Central memory CD4-positive, alpha-beta T cell (primary cell): ENCODE measurements at places on chromosomes 7 and 10.
A peak's percentile ranks its signal among the peaks of the same experiment; 100 is the strongest.

GRCh38 chr7:107994421-107995030, 8.4 kb downstream of the LAMB1 start:
- no peak for DNase-seq

DNA sequence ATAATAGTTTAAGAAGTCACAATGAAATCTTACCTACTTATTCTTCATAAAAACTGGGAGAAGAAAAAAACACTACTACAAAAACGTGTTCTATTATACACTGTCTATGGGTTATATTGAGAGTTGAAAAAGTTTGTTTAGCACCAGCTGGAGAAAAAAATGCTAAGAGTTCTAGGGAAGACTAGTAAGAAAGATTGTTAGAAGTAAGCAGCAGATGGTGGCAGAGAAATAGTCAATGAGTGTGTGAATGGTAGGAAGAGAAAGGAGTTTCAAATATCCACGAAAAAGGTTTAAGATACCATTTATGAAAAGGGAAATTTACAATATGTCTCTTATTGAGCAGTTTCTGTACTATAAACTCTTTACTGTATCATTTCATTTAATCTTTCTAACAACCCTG, 124.7 kb downstream of the NRBF2 start:
- no peak for DNase-seq

GRCh38 chr7:135911099-135911498, 66.1 kb downstream of the MTPN start:
- DNase-seq = no peak

DNA sequence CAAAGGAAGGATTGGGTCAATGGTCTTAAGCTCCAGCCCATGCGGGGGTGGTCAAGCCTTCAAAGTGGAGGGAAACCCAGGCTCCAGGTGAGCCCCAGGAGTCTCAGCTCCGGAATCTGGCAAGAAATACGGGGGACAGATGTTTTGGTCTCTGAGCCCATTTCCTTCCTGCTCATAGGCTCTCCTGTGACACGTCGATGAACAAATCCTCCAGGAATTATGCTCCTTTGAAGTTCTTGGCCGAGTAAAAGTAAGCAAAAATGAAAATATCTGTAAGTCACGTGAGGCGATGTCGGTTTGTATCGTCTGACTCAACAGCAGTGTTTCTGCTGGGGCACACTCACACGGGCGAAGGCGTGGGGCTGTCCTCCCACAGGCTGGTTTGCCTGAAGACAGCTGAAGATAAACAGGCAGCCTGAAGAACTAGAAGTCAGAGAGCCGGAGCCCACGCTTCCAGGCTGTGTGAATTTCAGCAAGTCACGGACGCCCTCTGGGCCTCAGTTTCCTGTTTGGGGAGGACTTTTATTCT, 52.6 kb upstream of the SMNDC1 start:
- peak; percentile 38 for DNase-seq

DNA sequence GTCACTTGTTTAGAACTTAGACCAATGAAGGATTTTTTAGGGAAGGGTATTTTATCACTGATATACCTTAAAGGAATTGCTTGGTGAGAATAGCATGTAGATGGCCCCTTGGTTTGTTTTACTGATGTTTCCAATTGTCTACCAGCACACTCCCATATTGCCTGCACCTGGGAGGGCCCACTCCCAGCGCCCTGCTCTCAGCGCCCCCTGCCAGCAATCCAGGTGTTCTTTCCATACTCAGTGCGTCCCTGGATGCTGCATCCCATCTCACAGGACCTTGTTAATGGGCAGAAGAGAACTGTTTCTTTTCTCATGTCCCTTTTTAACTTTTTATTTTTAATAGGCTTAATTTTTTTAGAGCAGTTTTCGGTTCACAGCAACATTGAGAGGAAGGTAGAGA, 24.1 kb upstream of the SFRP5 start:
- DNase-seq = no peak

DNA sequence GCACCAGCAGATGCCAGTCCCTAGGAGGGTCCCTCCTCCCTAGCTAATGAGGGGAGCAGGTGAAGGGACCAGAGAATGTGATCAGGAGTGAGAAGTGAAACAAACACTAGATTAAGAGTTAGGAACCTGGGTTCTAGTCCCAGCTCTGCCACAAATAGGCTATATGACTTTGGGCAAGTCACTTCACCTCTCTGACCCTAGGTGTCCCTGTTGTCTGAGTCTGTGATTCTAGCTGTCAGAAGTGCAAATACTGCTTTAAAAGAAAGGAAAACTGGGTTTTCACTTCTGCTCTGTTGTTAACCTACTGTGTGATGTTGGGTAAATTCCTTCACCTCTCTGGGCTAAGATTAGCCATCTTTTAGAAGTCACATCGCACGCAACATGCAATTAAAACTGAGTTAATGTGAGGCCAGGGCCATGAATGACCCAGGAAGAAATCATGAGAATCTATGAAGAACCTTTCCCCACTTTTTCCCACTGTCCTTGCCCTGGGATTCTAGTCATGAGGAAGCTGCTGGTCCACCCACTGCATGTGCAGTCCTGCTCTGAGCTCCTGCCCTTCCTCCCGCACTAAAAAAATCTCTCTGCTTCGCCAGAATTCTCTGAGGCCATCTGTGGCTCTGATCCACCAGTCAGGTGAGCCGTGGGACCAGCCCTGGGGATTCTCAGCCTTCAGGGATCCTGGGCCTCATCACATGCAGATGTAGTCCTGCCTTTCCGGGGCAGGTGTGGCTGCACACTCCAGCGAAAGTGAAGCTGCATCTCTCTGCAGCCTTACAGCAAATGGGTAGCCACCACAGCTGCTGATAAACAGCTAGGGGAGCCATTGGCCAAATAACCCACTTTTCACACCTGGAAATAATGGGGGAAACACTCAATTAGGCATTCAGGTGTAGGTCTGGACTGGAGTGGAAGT, 181.7 kb downstream of the PLXNA4 start:
- DNase-seq = peak; percentile 30
